Hippocampal formation (tissue), 2 donors: ENCODE measurements at places on chromosomes 6 and 20.

GRCh38 chr6:160337301-160337700, 10.9 kb upstream of the SLC22A3 start:
- DNase-seq: no peak

DNA sequence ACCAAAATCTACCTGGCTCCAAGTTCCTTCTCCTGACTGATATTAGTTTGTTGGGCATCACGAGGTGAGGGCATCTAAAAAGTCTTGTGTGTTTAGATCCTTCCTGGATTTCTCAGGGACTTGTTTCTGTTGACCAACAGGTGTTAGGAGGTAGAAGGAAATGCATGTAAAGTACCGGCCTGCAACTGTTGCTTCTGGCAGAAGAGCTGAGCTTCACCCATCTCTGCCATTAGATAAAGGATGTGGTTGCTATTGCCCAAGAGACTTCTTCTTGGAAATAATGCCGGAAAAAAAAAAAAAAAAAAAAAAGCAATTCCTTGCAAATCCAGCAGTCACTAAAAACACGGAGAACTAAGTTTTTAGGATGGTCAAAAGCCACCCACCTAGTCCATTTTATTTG, 303.1 kb downstream of the CDH26 start:
- no peak for DNase-seq

- DNase-seq: no peak
Measured at GRCh38 chr6:45541934-45542333, 164.2 kb upstream of the SUPT3H start.

GRCh38 chr6:6682225-6682624, 93.7 kb downstream of the LY86 start:
- DNase-seq: no peak

- no peak for DNase-seq
Measured at GRCh38 chr6:150765067-150765764, 100.3 kb upstream of the MTHFD1L start.

DNA sequence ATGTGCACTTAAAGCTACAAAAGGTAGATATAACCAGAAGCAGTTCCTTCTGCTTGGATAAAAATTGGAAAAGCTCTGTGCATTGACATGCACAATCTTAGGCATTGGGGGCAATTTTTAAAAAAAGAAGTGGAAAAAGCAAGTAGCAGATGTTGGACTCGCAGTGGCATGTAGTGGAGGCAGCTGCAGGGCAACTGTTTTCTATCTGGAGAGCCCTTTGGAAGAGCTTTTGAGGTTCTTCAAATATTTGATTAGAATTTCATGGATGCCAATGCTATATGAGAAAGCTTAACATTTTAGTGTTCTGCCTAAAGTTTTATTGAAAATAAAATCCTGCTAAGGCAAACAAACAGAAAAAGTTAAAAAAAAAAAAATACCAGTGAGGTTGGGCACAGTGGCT, 388.3 kb upstream of the RNF217 start:
- no peak for DNase-seq

DNA sequence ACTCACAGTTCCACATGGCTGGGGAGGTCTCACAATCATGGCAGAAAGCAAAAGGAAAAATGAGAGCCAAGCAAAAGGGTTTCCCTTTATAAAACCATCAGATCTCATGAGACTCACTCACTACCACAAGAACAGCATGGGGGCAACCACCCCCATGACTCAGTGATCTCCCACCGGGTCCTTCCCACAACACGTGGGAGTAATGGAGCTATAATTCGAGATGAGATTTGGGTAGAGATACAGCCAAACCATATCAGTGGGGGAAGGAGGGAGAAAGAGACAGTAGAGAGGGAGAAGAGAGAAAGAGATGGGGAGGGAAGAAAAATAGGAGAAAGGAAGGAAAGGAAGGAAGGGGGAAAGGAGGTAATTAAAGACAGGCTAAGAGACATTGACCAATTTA, 30.1 kb downstream of the GMDS start:
- no peak for DNase-seq

- no peak for DNase-seq
Measured at GRCh38 chr20:64234291-64234791, 21.2 kb upstream of the PCMTD2 start.

GRCh38 chr6:150312844-150313584, 55.8 kb upstream of the IYD start:
- no peak for DNase-seq

GRCh38 chr6:79797912-79798311, 149.4 kb downstream of the ELOVL4 start:
- DNase-seq: no peak

GRCh38 chr20:49906101-49906604, 9.2 kb downstream of the SPATA2 start:
- no peak for DNase-seq

- DNase-seq: no peak
Measured at GRCh38 chr6:167416676-167417430, 92.0 kb downstream of the TTLL2 start.

DNA sequence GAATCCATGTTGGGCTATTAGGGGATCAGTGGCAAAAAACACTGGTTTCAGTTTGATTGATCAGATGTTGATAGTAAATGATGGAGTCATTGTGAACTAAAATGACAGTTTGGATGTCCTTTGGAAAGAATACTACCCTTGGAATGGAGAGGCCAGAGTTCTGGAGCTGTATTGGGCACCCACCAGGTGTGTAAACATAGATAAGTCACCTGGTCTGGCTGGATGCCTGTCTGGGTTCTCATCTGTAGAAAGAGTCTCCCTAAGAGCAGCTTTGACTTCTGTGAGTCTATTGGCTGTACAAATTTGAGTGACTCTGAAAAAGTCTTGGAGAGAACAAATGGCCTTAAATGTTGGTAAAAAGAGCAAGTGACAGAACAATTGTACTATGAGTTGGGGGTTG, 115.0 kb downstream of the SCP2D1 start:
- no peak for DNase-seq

GRCh38 chr20:45049904-45050471, 50.9 kb downstream of the KCNS1 start:
- peak; percentile 82 for DNase-seq

- DNase-seq: no peak
Measured at GRCh38 chr6:100904316-100904715, 23.2 kb upstream of the ASCC3 start.

DNA sequence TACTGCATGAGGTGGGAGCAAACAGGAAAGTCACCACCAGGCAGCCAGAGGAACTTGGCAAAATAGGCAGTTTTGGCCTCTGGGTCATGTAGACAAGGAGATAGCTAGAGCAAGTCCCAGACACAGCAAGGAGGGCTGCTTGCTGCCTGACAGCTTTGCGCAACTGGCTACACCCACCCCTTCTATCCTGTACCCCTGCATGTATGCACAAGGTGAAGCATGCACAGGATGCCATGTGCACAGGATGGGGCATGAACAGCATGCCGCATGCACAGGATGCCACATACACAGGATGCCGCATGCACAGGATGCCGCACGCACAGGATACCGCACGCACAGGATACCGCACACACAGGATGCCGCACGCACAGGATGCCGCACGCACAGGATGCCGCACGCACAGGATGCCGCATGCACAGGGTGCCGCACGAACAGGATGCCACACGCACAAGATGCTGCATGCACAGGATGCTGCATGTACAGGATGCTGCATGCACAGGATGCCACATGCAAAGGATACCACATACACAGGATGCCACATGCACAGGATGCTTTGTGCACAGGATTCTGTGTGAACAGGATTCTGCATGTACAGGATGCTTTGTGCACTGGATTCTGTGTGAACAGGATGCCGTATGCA, 104.9 kb upstream of the IYD start:
- no peak for DNase-seq

GRCh38 chr6:84696166-84696565, 68.2 kb downstream of the TBX18 start:
- no peak for DNase-seq

GRCh38 chr6:149265945-149266344, 51.6 kb upstream of the TAB2 start:
- DNase-seq: no peak

DNA sequence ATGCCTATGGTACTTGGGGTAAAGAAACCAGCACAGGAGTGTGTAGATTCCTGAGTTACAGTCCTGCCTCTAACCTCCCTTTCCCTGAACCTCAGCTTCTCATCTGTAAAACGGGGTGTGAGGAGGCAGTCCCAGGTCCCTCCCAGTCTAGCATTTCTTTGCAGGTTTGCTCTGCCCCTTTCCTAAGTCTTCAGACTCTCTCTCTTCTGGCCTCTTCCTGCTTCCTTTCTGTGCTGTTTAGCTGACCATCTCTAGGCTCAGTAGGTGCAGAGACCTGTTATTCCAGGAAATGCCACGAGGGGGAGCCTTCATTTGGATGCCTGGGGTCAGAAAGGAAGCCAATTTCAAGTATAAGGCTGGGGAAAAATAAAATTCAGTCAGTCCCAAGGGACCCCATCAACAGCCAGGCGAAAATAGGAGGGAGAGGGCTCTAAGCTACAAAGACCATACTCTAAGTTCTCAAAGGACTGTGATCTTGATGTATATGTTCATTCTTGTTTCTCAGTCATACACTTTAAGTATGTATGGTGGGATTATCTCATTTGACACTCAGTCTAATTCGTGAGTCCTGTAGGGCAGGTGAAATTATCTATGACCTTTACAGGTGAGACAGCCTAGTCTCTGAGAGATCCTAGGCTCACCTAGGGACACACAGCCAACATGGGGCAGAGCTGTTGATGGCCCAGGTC, 89.1 kb downstream of the NCR2 start:
- DNase-seq: peak; percentile 71

DNA sequence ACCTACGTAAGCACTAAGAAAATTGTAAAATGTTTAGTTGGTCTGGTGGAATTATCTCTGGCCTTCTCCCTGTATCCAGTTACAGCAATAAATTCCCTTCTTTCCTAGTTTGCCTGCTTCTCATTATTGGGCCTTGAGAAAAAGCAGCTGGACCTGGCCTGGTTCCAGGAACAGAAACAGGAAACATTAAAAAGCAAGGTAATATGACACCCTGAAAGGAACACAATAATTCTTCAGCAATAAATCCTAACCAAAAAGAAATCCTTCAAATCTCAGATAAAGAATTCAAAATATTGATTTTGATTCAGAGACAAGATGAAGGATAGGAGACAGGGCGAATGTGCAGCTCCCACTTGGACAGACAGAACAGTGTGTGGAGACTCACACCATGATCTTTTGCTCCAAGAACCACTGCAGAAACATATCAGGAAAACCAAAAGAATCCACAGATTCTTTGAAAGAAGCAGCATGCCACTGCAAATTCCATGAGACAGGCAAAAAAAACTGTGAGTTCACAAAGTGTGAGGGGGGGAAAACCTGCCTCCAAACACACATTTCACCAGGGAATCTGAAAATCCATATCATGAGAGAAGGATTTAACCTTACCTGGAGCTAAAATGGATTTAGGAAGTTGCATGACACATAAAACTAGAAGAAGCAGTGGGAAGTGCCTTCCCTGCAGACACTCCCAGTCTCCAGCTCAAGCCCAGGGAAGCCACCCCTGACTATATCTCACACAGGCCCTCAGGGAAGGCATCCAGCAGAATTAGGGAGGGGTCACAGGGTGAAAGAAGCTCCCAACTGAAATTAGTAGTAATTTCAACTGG, 28.9 kb downstream of the TREM1 start:
- DNase-seq: no peak

DNA sequence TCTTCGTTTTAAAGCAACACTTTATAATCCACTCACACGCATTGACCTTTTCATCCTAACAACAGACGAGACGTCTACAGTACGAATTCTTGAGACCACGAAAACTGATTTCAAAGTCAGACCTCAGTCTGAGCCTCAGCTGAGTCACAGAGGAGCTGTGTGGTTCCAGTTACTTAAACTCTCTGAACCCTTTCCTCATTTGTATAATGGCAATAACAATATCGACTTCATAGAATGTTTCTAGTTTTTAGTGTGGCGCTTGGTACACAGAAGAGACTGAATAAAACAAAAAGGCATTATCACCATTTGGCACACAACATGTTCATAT, 236.9 kb downstream of the ATXN1 start:
- no peak for DNase-seq

DNA sequence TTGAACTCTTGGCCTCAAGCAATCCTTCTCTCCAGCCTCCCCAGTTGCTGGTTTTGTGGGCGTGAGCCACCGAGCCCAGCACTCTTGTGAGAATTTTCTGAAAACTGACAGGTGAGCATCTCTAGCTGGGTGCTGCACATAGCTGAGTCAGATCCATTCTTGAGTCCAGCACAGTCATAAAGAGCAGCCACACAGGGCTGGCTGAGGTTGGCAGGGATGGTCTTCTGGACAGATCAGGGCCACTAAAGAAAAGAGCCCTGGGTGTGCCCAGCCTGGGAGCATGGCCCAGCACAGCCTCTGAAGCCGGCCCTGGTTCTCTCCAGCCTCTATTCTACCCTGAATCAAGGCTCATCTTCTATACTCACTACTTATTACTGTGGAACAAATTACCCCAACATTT, 11.5 kb downstream of the DLGAP4 start:
- no peak for DNase-seq

GRCh38 chr6:170159022-170159965, 131.6 kb downstream of the DLL1 start:
- no peak for DNase-seq
